ENCODE measurements at places on chromosomes 12 and 14. TPM values are rescaled to one million over a fixed set of nuclear protein-coding genes. Genes with fewer than 3 reads are reported as not detected.

- no peak for DNase-seq
Measured at GRCh38 chr14:100901391-100902183, 1.9 kb downstream of the RTL1 start.

GRCh38 chr14:94114589-94115057 lies 4.1 kb downstream of the IFI27 start:
- DNase-seq, result no peak

The CCDC175 gene
- not detected for polyA plus RNA-seq

- DNase-seq, result no peak
Measured at GRCh38 chr12:85639834-85640233, 196.4 kb downstream of the RASSF9 start.

- DNase-seq, result no peak
Measured at GRCh38 chr12:71134405-71134804, 23.4 kb downstream of the TSPAN8 start.

GRCh38 chr12:124390442-124391097 lies 95.7 kb downstream of the RFLNA start:
- peak; percentile 87 for DNase-seq

The MYH6 gene
- 0.13 TPM for polyA plus RNA-seq

GRCh38 chr12:130382818-130383217 lies 45.1 kb downstream of the PIWIL1 start:
- no peak for DNase-seq

The ACVRL1 gene
- 29.1 TPM for polyA plus RNA-seq

- no peak for DNase-seq
Measured at GRCh38 chr12:92378682-92379479, 233.2 kb upstream of the BTG1 start.

DNA sequence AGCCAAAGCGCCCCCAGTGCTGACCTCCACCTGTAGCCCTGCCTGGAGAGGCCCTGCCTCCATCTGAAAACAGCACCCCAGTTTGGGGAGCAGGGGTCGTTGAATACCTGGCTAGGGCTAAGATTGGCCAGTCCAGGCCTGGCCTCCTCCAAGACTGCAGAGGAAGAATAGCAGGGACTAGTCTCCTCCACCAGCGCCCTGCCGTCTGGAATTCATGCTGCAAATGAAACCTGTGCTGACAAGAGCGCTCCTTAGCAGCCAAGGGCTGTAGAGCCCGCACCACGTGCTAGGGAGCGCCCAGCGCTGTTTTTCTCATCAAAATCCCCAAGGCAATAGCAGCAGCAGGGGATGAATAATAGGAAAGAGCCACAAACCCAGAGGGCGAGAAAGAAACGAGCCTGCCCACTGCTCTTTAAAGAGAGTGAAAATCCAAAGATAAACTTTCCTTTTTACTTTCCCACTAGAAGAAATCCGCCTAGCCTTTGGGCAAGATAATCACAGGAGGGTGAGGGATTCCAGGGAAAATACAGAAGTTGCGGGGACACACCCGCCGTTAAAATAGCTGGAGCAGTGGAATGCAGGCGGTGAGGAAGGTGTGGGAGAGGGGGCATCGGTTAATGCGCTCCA lies 3.3 kb downstream of the COL2A1 start:
- DNase-seq, result peak; percentile 70

DNA sequence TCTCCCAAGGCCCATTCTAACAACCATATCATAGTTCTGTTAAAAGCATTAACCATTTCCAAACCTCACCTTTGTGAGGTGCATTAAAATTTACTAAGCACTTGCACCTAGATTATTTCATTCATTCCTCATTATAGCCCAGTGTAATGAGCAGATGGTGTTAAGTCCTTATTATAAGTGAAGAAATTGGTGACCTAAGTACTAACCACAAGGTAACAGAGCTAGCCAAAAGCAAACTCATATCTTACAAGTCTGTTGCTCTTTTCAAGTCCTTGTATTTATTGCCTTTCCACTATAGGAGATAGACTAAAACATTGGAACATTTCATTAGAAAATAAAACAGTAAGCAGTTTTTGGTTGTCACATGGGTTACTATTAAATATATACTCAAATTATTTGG lies 49.7 kb downstream of the TDP1 start:
- DNase-seq, result no peak

The LTBP2 gene
- 2.9 TPM for polyA plus RNA-seq

GRCh38 chr14:78567343-78567742 lies 397.2 kb downstream of the NRXN3 start:
- DNase-seq, result peak; percentile 51

The CPSF2 gene
- polyA plus RNA-seq, result 12.3 TPM

GRCh38 chr14:69855180-69855832 lies 23.9 kb upstream of the SMOC1 start:
- DNase-seq, result no peak

GRCh38 chr14:104003616-104004015 lies 61.3 kb upstream of the RD3L start:
- DNase-seq, result no peak

DNA sequence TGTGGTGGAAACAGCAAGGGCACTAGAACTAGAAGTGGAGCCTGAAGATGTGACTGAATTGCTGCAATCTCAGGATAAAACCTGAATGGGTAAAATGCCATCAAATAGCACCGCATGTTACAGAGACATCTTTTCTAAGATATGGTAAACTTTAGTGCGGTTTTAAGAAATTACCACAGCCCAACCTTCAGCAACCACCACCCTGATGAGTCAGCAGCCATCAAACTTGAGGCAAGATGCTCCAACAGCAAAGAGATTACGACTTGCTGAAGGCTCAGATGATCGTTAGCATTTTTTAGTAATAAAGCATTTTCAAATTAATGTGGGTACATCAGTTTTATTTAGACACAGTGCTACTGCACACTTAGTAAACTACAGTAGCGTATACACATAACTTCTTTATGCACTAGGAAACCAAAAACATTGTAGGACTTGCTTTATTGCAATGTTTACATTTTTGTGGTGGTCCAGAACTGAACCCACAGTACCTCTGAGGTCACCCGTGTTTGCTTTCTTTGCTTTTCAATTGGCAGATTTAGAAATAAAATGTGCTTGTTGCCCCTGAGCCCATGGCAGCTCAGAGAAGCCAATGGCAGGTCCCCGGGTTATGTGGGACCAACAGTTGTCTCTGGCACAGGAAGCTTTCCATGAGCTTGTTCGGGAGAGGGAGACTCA lies 15.9 kb downstream of the GOLGA3 start:
- DNase-seq, result no peak

The KRT6C gene
- polyA plus RNA-seq, result not detected

The VRTN gene
- not detected for polyA plus RNA-seq

The ORMDL2 gene
- 75.9 TPM for polyA plus RNA-seq

DNA sequence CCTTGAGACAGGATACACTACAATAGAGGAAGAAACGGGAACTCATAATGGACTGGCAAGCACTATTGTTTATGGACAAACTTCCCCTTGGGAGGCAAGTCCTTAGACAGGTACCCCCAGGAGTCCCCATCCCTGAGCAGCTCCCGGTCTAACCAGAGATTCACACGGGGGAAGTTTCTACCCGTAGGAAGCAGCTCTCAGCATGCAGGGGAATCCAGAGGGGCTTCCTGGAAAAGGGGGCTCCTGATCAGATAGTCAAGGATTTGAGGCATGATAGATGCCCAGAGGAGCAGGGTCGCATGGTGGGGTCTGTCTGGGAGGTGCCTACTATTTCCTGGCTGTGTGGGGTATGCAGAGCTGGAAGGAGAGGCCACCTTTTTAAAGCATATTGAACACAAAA lies 282.4 kb upstream of the RTL1 start:
- DNase-seq, result peak; percentile 8

DNA sequence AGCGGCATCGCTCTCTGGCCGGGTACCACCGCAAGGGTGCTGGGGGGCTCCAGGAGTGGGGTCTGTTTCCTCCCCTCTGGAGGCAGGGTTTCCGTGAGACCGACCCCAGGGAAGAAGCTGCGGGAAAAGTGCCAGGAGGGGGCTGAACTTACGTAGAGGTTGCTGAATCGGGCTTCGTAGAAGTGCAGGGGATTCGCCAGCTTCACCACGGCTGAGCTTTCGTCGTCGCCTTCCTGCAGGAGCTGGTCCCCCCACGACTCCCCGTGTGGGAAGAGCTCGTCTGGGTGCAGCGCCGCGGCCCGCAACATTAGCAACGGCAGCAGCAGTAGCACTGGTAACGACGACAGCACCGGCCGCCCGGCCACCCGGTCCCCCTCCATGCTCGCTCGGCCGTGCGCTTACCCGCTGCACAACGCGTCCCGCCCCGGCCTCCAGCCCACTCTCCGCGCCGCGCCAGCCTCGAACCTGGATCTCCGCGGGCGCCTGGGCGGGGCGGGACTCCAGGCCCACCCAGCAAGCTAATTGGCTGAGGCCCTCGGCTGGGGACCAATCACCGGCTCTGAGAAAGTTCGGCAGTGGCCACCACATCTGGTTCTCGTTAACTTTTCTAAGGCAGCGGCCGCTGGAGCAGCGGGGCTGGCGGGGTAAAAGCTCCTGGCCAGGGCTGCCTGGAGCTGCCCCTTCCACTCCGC lies at the start of gene NID2:
NID2 (minus strand) TSS at position 445 of the 692 bp plus-strand sequence; CDS start at position 380, 65 bp downstream.
- peak; percentile 94 for DNase-seq

GRCh38 chr14:89543425-89543790 lies 126.4 kb upstream of the FOXN3 start:
- peak; percentile 25 for DNase-seq

- peak; percentile 85 for DNase-seq
Measured at GRCh38 chr14:49962621-49963020, 69.7 kb downstream of the ARF6 start.

GRCh38 chr12:75554556-75554880 lies 43.1 kb upstream of the KRR1 start:
- no peak for DNase-seq

The SLC2A14 gene
- not detected for polyA plus RNA-seq

GRCh38 chr12:112167718-112168525 lies 42.6 kb downstream of the TRAFD1 start:
- no peak for DNase-seq

DNA sequence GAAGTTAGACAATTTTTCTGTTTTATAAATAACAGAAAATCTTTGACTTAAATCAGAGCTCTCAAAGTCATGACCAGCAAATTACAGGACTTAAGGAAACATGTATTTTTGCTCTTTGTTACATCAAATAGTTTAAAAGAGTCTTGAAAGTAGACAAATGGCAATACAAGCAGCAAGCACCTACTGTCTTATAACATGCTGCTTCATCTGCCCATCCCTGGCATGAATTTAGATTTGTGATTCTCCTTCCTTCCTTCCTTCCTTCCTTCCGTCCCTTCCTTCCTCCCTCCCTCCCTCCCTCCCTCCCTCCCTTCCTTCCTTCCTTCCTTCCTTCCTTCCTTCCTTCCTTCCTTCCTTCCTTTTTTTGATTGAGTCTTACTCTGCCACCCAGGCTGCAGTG lies 715.6 kb upstream of the FLRT2 start:
- DNase-seq, result no peak

- DNase-seq, result no peak
Measured at GRCh38 chr14:77574446-77575115, 41.9 kb downstream of the SPTLC2 start.

DNA sequence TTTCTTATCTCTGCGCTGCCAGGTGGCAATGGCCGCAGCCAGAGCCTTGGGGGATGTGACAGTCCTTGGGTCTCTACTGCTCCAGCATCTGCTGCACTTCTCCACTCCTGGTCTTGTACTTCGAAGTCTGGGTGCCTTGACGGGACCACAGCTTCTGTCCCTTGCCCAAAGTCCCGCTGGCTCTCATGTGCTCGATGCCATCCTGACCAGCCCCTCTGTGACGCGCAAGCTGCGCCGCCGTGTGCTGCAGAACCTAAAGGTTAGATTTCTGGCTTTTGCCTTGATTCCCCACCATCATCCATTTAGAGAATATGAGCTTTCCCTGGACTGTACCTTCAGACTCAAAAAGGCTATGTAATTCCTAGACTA lies 3.8 kb downstream of the CIDEB start:
- DNase-seq, result no peak

DNA sequence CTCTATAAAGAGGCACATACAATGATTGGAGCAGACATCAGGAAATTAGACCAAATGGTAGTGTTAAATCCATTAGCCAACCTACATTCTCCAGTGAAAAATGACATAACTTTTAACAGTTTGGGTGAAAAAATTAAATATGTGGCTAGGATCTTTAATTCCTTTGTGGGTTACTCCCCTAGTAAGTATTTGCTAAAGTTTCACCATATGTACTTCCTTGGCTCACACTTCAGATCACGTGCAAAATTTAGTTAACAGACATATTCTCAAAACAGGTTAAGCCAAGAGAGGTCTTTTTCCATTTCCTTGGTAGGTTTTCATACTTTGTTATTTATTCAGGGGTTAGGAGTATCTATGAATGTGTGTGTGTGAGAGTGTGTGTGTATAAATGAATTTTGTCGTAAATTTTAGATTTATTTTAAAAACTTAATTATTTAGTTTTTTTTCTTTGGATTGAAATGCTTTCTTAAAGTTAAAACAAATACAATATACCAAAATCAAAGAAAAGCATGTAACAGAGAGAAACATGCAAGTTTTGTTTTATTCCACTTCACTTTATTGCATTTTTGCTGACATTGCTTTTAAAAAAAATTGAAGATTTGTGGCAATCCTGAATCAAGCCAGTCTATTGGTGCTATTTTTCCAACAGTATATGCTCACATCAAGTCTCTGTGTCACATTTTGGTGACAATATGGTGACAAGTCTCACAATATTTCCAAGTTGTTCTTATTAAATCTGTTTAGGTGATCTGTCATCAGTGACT lies 258.7 kb downstream of the FLRT2 start:
- DNase-seq, result no peak

The TSPAN19 gene
- 1.3 TPM for polyA plus RNA-seq

The RNF212B gene
- polyA plus RNA-seq, result 2.8 TPM

- DNase-seq, result no peak
Measured at GRCh38 chr12:5902736-5903135, 42.3 kb downstream of the ANO2 start.

DNA sequence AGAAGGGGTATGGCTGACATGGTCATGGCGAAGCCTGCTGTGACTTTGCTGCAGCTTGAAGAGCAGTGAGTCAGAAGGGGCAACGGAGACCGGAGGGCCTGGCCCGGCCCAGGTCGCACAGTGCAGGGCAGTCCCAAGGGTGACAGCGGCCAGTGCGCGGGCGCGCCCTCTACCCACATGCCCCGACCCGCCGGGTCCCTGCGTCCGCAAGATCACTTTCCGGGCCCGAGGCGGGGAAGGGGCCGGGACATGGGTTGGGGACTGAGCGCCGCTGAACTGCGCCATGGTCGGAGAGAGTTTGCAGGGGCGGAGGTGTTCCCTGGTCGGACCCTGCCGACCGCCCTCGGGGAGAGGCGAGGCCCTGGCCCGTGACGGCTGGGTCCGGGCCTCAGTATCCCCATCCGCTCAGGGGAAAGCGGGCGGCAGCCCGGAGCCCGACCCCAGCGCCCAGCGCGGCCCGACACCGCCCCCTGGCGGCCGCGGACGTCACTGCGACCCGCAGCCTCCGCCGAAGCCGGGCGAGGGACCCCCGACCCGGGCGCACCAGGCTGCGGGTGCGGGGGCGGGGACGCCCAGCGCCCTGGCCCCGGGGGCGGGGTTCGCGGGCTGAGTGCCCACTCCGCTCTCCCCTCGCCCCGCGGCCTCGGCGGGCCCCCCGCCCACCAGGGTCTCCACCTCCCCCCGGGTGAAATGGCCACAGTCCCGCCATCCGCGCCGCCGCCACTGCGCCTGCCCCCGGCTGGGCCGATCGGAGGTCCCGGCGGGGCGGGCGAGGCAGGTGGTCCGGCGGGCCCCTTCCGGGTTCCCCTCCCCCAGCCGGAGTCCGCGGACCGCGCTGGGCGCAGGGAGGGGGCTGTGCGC lies 7.2 kb upstream of the ANKRD9 start:
- DNase-seq, result peak; percentile 65

- no peak for DNase-seq
Measured at GRCh38 chr12:85831327-85831990, 4.8 kb downstream of the RASSF9 start.

- no peak for DNase-seq
Measured at GRCh38 chr14:51609251-51609954, 42.3 kb upstream of the FRMD6 start.

The LRCOL1 gene
- 1.0 TPM for polyA plus RNA-seq

The KIAA0586 gene
- polyA plus RNA-seq, result 4.7 TPM

The TGM1 gene
- 4.5 TPM for polyA plus RNA-seq

The KRT85 gene
- polyA plus RNA-seq, result 0.58 TPM

The LRP1-AS gene
- not detected for polyA plus RNA-seq
